ENCODE measurements at places on chromosomes 4 and X.

DNA sequence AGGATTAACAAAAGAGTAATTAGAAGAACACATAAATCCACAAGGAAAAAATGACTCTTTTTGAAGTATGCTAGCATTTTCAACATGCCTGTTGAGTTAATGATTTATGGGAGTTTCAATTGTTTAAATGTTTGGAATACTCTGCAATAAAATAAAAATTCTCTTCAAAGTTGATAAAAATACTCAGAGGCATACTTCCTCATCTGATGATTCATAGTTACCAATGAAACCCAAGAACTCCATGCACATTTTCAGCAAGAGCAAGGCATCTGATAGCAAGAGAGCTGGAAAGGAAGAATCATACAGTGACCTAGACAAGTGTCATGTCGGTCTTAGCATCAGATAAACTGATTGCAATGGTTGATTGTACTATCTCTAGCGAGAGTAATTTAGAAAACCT, 443.7 kb upstream of the ATOH1 start:
- DNase-seq: no peak

DNA sequence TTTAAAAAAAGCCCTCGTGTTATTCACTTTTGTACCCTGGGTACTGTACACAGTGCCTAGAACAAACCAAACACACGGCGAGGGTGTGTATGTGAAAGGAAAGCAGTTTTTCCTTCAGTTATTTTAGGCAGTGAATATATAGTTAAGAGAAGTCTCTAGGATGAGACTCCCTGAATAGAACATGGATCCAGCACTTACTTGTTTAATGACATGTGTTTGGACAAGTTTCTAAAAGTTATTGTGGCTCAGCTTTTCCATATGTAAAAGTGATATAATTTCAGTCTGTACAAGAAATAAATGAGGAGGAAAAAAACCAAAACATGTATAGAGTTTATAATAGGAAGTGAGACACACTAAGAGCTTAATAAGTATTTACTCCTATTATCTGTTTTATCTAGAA, 273.2 kb downstream of the ADGRL3 start:
- DNase-seq: no peak

DNA sequence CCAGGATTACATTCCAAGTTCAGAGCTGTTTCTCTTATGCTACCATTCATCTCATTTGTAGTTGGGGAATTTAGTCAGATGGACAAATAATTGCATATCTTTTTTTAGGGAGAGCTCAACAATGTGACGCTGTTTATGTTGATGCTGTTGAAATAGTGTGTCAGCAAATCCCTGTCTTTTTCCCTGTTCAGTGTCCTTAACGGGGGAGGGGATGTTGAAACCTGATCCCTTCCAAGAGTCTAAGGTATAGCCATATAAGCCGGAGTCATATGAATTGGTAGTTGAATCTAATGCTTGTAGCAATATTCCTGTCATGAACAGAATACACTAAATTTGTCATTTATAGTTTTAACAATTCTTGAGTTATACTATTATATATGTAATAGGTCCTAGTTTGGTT, 293.5 kb upstream of the FAT1 start:
- DNase-seq: no peak

DNA sequence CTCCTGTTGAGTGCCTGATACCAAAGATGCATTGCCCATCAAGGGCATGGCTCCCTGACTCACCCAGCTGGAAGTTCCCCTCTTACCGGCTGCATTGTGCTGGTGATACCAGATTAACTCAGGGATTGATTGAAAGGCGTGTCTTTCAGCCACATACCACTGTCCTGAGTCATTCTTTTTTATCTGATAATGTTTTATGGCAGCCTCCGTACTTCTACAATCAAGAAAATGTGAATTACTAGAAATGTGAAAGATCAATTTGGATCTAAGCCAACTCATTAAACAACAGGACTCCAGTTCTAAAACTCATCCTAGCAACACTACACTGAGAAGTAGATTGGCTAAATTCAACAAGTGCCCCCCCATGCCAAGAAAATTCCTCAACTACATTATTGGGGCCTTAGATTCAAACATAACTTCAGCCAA, 40.0 kb downstream of the TXK start:
- no peak for DNase-seq

DNA sequence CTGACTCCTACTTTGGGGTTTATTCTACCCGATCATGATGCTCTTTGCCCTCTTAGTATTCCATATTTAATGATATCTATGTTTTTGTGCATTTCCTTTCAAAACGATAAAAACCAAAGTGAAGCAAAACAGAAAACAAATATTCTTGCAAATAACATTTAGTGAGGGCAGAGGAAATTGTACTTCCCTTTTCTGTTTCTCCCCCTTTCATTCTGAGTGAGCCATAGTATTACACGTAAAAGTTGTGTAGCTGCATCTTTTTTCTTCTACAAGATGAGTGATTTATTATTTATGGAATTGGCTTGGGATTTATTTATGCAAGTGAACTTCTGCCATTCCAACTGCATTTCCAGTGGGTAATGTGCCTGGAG, 109.9 kb downstream of the AFF2 start:
- DNase-seq: no peak

GRCh38 chr4:39698424-39699009, 581 bp downstream of the UBE2K start:
- no peak for DNase-seq

GRCh38 chr4:13856387-13856786, 228.9 kb upstream of the BOD1L1 start:
- DNase-seq: no peak

- no peak for DNase-seq
These were observed 43.2 kb upstream of the RBM47 start for GRCh38 chr4:40672528-40673522.
